ENCODE measurements at places on chromosomes 5 and 9.

GRCh38 chr5:102911973-102912372 is 156.9 kb downstream of the PAM start:
- DNase-seq = peak; percentile 92

DNA sequence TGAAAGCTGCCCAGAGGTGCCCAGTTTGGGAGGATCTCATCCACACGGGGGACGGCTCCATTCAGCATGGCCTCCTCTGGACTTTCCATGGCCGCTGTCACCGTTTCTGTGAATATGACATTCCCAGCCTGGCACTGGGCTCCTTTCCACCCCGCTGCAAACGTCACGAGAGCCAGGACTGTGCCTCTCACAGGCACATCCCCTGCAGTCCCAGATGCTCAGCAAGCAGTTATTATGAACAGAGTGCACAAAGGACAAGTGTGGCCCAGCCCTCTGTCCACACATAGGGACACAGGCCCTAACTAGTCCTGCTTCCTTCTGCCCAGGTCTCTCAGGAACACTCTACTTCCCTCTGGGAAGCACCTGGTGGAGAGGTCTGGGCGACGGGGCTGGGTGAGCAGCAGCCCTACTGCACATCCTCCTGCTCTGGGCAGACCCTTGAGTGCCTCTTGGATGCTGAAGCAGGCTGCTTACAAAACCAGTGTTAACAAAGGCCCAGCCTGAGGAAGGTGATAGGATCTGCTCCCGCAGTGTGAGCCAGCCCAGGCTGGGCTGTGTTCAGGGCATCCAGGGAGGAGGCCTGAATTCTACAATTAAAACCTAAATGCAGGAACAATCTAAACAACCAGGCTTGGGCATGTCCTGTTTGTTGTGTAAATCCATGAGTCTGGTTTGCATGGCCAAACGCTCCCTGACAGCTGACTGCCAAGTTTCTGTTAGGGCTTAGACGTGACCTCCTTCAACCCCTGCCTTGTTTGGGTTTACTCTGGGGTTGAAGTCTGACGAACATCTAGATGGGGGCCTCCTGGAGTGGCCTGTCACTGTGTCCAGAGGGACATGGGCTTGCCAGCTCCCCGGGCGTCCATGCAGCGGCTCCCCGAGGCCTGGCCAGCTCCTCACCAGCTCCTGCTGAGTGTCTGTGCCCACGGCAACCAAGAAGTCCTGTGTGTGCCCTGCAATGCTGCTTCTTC is 269.8 kb downstream of the GADD45G start:
- DNase-seq = no peak

GRCh38 chr5:77492653-77493000 is 511 bp upstream of the WDR41 start:
- no peak for DNase-seq

GRCh38 chr9:2778816-2779215 is 61.5 kb downstream of the KCNV2 start:
- no peak for DNase-seq

GRCh38 chr5:142981886-142982820 is 212.0 kb downstream of the ARHGAP26 start:
- peak; percentile 83 for DNase-seq

DNA sequence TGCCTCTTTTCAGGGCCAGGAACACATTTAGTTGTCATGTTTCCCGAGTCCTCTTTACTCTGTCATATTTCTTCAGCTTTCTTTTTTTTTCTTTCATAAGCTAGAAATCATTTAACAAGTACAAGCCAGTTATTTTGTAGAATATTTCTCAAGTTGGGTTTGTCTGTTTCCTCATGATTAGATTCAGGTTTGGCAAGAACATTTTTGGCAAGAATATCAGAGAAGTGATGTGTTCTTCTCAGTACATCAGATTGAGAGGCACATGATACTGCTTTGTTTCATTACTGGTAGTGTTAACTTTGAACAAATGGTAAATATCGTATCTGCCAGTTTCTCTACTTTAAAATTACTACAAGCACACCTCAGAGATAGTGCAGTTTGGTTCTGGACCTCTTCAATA is 45.1 kb downstream of the PCSK5 start:
- no peak for DNase-seq

DNA sequence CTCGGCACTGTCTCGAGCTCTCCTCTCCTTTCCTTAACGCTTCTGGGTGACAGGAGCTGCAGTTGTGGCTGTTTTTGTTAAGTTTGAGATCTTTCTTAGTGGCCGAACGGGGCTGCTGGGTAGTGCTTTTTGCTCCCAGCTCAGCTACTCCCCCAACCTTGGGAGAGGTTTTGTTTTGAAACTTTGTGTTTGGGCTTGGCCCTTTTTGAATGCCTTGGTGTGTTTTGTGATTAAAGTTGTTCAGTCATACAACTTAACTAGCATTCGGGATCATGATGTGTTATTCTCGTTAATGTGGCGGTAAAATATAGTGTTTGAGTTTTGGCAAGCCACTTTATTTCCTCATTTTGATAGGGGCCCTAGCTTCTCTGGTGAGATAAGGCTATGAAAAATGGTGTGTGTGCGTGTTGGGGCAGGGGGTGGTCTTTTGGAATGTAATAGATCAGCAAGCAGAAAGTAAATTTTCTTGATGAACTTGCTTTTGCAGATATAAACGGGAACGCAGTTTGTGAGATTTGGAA is 1.1 kb downstream of the KDM3B start:
- peak; percentile 63 for DNase-seq

GRCh38 chr5:33364406-33364805 is 76.4 kb upstream of the TARS1 start:
- no peak for DNase-seq

DNA sequence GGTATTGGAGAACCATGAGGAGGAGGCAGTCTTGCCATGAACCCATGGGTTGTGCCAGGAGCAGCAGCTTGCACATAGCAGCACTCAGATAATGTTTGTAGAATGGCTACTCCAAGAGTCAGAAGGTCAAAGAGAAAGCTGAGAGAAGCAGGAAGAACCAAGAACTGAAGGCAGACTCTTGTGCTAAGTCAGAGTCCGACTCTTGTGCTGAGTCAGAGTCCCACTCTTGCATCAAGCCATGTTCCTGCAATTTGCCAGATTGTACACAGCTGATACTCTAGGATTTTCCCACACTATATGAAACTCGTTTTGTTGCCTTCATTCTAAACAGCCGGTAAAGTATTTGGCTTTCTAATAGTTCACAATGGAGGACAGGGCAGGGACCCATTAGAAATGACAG is 26.2 kb upstream of the HSPA9 start:
- peak; percentile 69 for DNase-seq

- DNase-seq = no peak
Measured at GRCh38 chr9:87256973-87257372, 240.7 kb upstream of the DAPK1 start.

DNA sequence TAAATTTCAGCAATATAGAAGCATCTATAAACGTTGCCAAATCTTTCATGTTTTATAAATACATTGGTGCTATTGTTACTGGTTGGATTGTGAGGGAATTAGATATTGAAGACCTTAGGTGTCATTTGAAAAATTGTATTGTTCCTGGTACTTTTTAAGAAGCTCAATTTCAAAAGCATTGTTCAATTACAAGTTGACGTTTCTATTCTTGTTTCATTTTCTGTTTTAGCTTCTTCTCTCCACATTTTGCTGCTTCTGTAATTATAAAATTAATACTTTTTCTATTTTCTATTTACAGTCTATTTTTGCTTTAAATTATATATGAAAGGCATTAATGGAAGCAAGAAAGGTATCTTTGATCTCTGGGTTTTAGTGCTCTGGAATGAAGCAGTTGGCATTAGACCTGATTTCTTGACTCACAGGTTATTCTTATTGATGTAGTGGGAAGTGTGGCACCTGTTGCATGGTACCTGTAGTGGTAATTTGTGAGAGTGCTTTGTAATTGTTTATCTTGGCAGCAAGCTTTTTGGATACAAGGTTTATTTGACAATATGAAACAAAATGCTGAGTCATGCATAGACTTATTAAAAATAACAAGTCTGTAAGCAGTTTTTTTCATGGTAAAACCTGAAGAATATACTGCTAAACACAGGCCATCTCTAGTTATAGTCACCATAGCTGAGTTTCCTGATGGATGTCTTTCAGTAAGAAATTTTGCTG is 13.2 kb downstream of the MACIR start:
- DNase-seq = no peak

- DNase-seq = no peak
Measured at GRCh38 chr5:179227580-179228311, 117.5 kb downstream of the ADAMTS2 start.

- DNase-seq = peak; percentile 79
Measured at GRCh38 chr5:52837068-52837467, 49.4 kb downstream of the ITGA1 start.

- no peak for DNase-seq
Measured at GRCh38 chr5:176169393-176170063, 68.7 kb upstream of the SIMC1 start.

DNA sequence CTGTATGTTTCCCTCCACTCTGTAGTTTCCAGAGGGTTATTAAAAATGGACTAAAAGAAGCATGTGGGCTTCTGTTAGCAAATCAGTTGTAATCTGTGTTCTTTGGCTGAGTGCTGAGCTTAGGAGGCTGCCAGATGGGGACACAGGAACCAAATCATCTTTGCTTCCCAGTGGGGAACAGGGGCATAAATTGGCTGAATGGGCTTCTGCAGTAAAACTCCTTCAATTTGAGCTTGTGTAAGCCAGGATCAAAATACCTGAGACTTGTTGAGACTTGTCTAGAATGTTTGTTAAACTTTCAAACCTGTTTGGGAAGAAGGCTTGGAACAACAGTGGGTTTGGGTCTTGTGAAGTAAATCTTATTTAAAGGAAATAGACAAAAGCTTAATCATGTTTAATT is 32.2 kb upstream of the TNFAIP8 start:
- peak; percentile 24 for DNase-seq

DNA sequence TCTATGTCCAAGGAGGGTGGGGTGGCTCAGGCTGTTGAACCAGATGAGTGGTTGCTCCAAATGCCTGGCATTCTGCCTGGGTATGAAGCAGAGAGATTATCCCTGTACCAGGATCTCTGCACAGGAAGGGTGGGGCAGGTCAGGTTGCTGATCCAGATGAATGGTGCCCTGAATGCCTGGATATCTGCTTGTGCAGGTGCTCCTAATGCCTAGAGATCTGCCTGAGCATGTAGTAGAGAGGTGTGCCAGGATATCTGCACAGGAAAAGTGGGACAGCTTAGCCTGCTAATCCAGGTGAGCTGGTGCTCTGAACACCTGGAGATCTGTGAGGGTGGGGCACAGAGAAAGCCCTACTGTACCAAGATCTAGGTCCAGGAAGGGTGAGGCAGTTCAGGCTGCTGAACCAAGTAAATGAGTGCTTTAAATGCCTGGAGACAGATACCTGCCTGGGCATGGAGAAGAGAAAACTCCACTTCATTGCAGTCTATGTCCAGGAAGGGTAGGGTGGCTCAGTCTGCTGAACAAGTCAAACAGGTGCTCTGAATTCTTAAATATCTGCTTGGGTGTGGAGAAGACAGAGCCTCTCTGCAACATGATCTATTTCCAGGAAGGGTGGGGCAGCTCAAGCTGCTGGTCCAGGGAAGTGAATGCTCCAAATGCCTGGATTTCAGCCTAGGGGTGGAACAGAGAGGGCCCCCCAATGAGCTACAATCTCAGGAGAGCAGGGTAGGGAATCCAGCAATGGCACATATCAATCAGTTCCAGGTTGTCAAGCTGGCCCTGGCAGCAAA is 189.4 kb upstream of the DMRTA1 start:
- no peak for DNase-seq

DNA sequence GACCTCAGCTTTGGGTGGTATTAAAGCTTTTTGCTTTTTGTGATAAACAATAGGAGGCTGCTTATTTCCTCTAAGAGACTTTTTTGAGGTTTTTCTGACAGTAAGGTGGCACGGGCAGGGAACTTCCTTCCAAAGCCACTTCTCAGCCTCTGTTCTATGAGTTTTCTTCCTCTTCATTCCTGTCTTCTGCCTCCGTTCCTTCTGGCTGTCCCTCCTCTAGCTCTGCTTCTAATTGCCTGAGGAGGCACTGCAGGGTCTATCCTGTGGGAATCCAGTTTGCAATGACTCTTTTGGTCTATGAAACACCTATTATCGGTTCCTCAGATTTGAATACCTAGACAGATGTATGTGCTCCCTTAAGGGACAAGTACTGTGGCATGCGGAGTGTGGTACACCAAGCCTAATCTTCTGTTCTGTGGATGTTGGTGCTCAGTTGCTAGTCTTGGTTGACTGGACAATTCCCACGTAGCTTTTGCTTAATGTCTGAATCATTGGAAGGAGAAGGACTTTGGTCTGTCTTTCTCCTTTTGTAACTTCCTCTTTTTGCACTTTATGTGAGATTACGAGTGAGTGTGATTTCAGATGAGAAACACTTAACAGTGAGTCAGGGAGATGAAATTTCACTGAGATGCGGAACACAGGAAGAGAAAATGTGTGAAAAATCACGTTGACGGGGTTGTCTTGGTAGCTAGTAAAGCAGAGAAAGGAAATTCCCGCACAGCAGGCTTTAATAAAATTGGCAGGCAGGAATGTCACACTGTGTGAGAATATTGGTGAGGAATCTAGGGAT is 305.2 kb downstream of the EFNA5 start:
- peak; percentile 23 for DNase-seq

GRCh38 chr5:1366514-1366913 is 21.6 kb upstream of the CLPTM1L start:
- no peak for DNase-seq

DNA sequence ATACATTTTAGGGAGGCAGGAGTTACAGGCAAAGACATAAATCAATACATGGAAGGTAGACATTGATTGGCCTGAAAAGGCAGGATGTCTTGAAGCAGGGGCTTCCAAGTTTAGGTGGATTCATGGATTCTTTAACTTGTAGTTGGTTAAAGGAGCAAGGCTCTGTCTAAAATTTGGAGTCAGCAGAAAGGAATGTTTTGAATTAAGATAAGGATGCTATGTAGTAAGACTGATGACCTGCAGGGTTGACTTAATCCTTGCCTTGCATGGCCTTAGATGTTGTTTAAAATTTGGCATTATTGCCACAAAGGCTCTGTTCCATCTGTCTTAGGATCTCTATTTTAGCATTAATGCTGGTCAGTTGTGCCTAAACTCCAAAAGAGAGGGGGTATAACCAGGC is 171.3 kb downstream of the C5orf15 start:
- DNase-seq = no peak

DNA sequence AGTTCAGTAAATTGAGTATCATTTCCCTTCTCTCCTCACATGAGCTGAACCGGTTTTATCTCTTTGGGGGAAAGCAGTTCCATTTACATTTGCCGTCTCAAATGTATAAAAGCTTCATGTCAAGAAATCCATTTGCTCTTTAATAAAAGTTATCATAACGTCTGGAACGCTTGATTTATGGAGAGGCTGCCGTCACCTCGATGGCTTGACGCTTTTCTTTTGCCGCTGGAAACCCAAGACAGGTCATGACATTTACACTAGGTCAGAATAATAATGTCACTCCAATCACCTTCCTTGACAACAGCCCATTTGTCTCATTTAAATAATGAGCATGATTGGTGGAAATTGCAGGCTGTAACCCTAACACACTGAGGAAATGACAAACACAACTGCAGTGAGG is 443.4 kb downstream of the IRX1 start:
- no peak for DNase-seq

DNA sequence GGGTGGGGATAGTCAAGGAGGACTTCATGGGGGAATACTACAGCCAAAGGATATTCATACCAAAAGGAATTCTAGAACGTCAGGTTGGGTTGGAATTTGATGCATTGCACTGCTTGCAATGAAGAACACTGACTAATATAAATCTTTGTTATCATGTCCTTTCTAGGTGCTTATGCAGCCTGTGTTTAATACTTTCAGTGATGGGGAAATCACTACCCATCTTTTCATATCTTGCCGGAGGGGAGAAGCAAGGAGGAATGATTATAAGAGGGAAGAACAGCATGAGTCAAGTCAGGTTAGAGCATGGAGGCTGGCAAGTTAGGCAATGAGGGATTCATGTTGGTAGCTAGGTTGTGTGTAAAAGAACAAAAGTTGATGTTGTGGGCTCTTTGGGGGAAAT is 5.1 kb upstream of the CCDC69 start:
- no peak for DNase-seq
